Fibroblast of the conjunctiva (primary cell): ENCODE measurements at places on chromosomes 12 and 14.

DNA sequence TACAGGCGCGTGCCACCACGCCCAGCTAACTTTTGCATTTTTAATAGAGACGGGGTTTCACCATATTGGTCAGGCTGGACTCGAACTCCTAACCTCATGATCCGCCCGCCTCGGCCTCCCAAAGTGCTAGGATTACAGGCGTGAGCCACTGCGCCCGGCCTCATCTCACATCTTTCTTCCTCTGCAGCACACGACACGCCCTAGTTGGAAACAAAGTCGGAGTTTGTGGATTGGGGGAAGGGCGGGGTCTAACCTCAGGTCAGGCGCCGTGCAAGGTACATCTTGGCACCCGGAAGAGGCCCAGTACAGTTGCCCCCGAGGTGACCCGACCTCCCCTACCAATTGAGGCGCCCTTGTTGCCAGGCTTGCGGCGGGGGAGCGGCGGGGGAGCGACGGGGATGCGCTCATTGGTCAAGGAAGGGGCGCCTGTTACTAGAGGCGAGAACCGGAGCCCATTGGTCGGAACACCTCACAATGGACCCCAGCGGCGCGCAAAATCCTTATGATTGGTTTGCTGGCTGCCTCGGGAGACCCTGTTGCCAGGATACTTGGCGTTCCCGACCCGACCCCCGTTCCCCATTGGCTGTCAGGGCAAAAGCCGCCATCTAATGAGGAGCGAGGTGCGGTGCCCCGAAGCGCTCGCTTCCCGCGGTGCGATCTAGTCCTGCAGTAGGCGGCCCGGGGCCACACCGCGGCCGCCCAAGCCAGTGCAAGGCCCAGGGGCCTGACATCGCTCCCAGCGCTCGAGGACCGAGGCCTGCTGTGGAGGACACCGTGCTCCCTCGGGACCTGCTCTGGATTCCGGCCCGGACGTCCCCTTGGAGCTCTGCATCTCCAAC is at the start of gene REC8:
Gene REC8 (plus strand): TSS at position 659 of the 839 bp plus-strand sequence. CDS start 473 bp downstream, outside the sequence.
- DNase-seq = peak; percentile 72

- DNase-seq = no peak
These were observed 30.9 kb downstream of the TBC1D15 start for GRCh38 chr12:71870416-71870815.

- no peak for DNase-seq
These were observed 781.4 kb downstream of the NRXN3 start for GRCh38 chr14:78951602-78952001.

- no peak for DNase-seq
These were observed 13.4 kb downstream of the FUT8 start for GRCh38 chr14:65425885-65426284.

DNA sequence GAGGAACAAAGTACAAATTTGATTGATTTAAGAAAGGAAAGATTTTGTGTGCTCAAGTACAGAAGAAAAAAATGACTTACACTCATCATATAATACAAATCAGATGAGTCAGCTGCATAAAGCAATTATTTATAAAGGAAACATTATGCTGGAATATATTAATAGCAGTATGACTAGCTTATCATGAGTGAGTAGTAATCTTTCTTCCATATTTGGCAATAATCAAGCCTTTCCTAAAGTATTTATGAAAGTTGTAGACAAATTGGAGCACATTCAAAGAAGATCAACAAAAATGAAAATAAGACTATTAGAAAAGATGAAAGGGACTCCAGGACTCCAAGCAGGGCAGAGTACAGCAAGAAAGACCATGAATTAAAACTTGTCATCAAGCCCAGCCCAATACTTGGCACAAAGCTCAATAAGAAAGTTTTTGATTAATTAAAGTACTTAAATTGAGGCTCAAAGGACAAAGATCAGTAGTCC is 32.8 kb downstream of the CCER1 start:
- DNase-seq = peak; percentile 12

- DNase-seq = no peak
These were observed 286.0 kb downstream of the TMEM132D start for GRCh38 chr12:129617849-129618248.

GRCh38 chr12:93844164-93844784 is 167.1 kb downstream of the CRADD start:
- DNase-seq = no peak

DNA sequence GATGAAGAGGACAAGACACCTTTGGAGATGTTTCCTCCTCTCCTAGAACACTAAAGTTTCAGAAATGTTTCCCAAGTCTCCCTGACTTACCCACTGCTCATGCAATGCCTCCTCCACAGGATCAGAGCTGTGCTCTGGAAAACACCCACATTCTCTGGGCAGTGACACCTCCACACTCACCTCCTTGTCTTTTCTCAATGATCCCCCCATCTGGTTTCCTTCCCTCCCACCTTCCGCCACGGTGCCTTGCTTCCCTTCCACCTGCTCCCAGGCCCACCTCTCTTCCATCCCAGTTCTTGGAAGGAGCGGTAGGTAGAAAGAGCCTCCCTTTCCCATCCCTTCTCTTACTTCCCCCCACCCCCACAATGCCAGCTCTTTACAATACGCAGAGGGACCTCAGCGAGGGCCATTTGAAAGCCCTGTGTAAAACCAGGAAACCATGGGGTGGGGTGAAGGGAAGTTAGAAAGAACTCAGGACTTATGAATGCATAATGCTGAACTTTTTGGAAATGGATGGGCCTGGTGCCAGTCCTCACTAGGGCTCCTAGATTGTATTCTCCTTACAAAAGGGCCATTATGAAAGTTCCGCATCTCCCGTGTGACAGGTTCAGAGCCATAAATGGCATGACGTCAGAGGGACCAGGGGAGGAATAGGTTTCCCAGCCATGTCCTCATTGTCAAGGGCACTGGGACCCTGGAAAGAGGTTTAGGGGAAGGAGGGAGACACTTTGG is 12.8 kb downstream of the FBLN5 start:
- no peak for DNase-seq
